ENCODE measurements at places on chromosomes 2 and 18. TPM values are rescaled to one million over a fixed set of nuclear protein-coding genes. Genes with fewer than 3 reads are reported as not detected.

- DNase-seq = no peak
These were observed 62.9 kb upstream of the SERTAD2 start for GRCh38 chr2:64716569-64716968.

The IL37 gene
- not detected for polyA plus RNA-seq

The RGPD3 gene
- 0.21 TPM for polyA plus RNA-seq

The ST3GAL5 gene
- 9.2 TPM for polyA plus RNA-seq

The TCF7L1 gene
- polyA plus RNA-seq = 62.1 TPM

- DNase-seq = no peak
These were observed 23.3 kb upstream of the UBE2F start for GRCh38 chr2:237943395-237944094.

DNA sequence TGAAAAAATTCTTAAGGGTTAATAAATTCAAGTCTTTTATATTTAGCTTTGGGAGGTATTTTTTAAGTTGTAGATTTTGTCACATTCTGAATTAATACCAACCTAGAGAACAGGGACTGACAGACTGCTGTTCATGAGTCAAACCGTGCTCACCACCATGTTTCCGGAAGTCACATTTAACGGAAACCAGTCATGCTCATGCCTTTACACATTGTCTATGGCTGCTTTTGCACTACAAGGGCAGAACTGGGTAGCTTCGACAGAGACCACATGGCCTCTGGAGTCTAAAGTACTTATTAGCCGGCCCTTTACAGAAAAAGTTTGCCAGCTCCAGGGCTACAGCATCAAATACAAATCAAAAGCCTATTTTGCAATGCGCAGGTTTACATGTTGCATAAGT is 33.3 kb downstream of the LONRF2 start:
- no peak for DNase-seq

The SCYGR4 gene
- polyA plus RNA-seq = not detected

GRCh38 chr2:235106874-235107639 is 155.2 kb downstream of the SH3BP4 start:
- DNase-seq = peak; percentile 80

- DNase-seq = no peak
These were observed 113.1 kb upstream of the WDR75 start for GRCh38 chr2:189327879-189328847.

- no peak for DNase-seq
These were observed 135.8 kb downstream of the TCF4 start for GRCh38 chr18:55452123-55452611.

DNA sequence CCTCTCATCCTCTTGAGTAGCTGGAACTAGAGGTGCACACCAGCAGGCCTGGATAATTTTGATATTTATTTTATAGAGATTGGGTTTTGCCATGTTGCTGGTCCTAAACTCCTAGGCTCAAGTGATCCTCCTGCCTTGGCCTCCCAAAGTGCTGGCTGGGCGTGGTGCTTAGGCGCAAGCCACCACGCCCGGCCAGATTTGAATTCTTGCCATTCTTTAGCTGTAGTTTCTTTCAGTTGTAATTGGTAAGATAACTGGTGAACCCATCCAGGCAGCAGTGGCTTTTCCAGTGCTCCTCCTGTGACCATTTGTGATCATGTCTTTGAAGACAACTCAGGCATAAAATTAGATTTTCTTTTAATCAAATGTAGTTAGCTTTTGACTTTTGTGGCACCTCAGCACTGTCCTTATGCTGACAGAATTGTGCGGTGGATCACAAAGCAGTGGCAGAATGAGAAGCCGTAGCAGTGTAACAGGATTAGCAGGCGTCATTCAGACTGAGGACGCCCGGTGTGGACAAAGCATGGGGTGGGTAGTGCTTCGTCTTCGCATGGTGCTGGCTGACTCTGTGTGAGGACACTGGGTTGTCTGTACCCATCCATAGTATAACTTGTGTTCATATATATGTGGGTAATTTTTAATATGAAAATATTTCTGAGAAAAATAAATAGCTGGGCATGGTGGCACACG is 30.0 kb upstream of the TOGARAM2 start:
- DNase-seq = no peak

- DNase-seq = no peak
These were observed 24.7 kb downstream of the SLC5A7 start for GRCh38 chr2:108010912-108011591.
